Stimulated activated CD4-positive, alpha-beta T cell treated with anti-CD3 and anti-CD28 coated beads, TNF-alpha, amount 100 ng/mL, for 1 hour (primary cell): ENCODE measurements at places on chromosomes 12 and 14.

- no peak for DNase-seq
Measured at GRCh38 chr12:88383405-88383804, 196.9 kb downstream of the KITLG start.

- DNase-seq = no peak
Measured at GRCh38 chr14:71625891-71626701, 306.1 kb upstream of the RGS6 start.

DNA sequence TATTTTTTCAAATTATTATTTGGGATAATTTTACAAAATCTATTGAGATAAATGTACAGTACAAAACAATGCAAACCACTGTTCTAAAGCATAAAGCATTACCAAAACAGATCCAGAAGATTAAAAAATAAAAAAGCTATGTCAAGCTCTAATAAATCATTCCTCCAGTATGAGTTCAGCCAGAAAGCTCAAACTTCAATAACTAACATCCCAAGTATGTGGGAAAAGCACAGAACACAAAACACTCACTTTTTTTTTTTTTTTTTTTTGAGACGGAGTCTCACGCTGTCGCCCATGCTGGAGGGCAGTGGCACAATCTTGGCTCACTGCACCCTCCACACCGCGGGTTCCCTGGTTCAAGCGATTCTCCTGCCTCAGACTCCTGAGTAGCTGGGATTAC is 11.3 kb downstream of the SAV1 start:
- no peak for DNase-seq

DNA sequence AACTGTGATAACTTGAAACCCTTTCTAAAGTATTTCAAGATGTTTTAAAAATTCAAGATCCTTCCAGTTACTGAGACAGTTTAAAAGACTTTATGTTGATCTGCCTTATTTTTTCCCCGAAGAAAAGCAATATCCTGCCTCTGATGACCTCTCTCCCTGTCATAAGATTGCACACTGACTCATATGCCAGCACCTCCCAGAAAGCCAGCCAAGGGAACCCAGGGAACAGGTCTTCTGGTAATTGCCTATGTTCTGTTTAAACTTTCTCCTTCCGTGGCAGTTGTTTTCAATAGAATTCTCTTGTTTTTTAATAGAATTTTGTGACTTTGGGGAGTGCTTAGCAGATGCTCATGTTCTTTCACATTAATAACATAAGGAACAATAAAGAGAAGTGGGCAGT is 300.2 kb upstream of the PRKD1 start:
- DNase-seq = no peak

DNA sequence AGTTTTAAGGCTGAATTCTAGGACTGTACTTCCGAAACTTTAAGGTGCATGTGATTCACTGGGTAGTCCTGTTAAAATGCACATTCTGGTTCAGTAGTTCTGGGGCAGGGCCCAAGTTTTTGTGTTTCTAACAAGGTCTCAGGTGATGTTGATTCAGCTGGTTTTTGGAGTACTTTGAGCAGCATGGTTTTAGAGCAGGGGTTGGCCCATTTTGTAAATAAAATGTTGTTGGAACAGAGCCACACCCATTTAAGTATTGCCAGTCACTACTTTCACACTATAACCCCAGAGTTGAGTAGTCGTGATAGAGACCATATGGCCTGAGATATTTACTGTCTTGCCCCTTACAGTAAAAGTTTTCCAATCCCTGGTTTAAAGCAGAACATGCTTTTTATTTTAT is 111.3 kb downstream of the SYNE2 start:
- DNase-seq = no peak
